ENCODE measurements at places on chromosomes 7 and 10.

GRCh38 chr10:86113501-86113900 lies 253.1 kb downstream of the GRID1 start:
- DNase-seq, result no peak

DNA sequence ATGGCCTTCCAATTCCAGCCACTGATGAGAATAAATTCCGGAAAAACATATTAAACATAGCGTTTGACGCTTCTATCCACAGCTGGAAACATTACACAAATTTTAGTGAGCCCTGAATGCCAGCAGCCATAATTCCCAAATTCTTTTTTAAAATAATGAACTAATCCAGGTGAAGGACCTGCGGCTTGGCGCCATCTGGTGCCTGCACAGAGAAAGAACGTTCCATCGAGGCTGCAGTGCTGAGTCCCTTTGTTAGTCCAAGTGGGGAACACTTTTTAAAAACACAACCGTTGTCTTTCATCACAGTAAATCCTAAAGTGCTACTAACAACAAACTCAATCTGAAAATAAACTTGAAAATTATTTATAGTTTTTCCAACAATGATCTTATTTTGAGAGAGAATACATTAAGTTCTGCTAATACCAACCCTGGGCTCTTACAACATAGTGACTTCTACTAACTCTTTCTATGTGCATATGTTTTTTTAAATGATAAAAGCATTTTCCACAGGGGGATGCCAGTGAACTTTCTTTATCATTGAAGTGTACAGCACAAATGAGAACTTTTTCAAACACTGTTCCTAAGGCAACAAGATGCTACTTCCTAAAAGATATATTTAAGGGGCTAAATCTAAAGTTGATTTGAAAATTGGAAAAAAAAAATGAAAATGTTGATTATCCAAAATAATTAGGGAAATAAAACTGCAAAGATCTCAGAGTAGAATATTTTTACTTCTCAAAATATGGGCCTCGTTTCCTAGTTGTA lies 166.9 kb upstream of the RNF32 start:
- DNase-seq, result peak; percentile 43

DNA sequence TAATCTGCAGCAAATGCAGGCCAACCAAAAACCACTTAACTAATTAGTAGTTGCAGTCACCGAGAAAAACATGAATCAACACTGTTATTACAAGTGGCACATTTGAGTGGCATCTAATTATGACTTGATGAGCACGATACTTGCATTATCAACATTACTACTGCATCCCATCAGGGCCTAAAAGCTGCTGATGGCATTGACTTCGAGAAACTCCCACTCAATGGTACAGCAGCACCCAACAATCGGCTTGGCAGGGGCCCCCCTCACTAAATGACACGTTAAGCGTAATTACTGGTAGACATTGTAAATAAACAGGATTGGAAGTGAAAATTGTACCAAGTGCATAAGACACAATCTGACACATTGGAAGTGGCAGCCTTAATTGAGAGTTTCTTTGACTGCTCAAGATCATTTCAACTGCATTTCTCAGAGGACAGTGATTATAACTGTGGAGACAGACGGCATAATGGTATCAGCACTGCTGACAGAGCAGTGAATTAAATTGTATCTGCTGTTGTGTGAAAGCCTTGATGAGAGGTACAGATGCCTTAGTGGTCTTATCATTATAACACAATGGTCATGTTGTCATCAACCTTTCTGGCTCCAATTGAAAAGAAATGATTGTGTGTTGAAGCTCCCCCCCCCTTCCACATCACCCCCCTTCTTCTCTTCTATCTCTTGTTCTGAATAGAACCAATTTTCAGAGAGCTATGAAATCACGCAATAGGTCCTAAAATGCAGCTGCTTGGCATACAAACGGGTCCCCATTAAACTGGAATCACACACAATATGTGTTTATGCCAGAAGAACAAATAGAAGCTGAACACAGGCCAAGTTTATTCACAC lies 43.4 kb downstream of the SHTN1 start:
- no peak for DNase-seq

DNA sequence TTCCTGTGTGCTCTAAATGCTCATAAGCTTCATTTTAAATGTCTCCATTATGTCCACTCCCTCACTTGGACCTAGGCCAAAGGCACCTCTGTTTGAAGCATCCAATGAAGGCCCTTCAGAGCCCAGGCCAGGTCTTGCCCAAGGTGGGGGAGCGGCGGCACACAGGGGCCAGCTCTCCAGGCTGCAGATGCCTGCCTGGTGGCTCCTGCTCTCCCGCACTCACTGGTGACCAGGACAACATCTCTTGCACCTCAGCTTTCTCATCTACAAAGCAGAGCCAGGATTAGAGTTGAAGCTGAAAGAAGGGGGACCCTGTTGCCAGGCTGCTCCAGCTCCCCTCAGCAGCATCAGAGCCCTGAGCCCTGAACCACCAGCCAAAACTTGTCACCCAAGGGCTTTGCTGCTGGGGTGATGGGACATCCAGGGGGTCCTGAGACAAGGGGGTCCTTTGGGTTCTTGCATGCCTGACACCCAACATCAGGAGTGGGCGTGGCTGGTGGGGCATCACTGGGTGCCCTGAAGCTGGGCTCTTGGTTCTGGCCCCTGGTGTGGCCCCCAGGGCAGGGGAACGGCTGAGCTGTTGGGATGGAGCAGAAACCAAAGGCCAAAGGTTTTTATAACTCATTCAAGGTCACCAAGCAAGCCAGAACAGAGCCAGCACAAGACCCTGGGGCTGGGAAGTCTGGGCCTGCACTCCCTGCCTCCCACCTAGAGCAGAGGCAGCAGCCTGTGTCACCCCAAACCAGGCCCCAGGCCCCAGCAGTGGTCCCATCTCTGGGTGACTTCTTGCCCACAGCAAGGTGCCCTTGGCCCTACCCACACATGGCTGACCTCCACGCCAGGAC lies 1.2 kb downstream of the NACAD start:
- DNase-seq, result no peak

- DNase-seq, result no peak
Observed at GRCh38 chr7:131104596-131105293, 222.9 kb upstream of the MKLN1 start.

GRCh38 chr7:46990761-46991160 lies 591.1 kb downstream of the TNS3 start:
- no peak for DNase-seq

DNA sequence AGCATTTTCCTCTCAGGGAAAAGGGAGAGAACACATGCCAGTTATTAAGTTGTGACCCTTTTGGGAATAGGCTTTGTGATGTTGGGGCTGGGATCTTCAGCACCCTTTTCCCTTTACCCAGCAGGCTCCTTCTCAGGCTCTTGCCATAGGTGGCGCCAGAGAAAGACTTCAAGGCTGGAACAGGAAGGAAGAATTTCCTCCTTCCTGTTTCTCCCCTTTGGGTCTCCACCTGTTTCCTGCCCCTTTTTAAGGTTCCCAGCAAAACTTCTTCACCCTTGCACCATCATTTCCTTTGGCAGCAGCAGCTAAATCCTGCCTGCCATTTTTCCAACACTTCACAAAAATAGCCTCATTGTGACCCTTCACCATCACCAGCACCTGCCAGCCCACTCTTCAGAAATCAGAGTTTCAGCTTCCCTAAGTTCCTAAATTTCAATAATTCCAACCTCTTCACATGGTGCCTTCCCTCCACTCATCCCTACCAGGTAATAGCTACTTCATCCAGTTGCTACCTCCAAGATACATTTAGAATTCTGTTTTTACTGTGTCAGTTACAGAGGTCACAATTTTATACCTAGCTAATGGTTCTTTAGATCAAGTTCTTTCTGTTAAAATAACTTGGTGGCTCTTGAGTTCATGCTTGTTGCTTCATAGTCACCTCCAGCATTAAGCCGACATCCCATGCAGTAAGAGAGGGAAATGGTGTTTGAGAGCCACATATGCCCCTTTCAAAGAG lies 22.4 kb upstream of the FOXK1 start:
- DNase-seq, result peak; percentile 4

GRCh38 chr10:92855560-92855959 lies 7.2 kb downstream of the EXOC6 start:
- DNase-seq, result no peak

- DNase-seq, result no peak
Observed at GRCh38 chr7:117800406-117800805, 72.8 kb downstream of the CTTNBP2 start.

DNA sequence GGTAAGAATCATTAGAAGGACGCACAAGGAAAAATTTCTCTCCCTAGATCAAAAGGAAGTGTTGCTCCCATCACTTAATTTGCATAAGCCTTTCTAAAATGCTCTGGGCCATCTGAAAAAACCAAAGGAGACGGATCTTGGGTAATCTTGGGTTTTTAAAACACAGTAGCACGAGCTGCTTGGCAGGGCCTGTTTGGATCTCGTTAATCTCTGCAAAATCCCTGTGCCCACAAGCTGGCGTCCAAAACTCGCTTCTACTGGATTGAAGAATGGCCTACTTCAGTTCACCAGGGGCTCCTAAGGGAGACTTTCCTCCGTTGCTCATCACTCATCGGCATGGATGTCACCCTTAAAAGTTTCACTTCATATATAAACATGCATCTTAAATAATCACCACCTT lies 128.6 kb downstream of the RNF216 start:
- no peak for DNase-seq

DNA sequence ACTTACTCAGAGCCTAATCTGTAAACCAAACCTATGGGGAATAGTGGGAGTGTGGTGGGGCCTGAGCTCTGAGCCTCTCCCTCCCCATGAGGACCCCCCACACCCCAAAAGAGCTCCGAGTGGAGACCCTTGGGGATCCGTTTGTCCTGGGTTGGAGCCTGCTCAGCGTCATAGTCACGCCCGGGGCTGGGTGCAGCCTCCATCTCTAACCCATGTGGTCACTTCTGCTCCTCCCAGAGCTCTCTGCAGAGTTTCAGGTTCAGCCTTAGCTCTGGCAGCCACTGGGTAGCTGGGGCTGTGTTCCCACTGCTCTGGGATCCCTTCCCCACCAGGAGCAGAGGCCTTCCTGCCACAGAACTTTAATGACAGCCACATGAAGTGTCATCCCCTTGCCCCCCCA lies 25.9 kb downstream of the PFKFB3 start:
- no peak for DNase-seq

DNA sequence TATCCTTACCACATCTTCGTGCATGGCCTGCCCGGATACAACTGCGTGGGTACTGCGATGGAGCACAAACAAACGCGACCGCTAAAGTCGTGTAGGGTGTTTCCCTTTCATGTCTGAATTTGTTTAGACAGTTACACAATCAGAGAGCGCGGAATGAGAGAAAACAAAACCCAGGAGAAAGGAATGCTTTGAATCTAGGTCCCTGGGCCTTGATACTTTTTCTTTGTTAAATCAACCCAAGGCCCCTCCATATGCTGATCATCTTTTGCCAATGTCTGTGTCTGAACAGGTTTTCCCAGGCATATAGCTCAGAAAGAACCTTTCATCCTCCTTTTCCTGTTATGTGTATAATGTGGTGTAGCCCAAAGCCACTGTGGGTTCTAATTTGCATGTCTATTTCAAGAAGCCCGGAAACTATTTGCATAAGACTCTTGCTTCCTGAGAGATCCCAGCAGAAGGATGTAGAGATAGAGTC lies 145.8 kb downstream of the FRMD4A start:
- DNase-seq, result no peak

- no peak for DNase-seq
Observed at GRCh38 chr10:17122726-17123661, 6.6 kb downstream of the CUBN start.

GRCh38 chr10:44261710-44262455 lies 123.0 kb downstream of the CXCL12 start:
- no peak for DNase-seq

DNA sequence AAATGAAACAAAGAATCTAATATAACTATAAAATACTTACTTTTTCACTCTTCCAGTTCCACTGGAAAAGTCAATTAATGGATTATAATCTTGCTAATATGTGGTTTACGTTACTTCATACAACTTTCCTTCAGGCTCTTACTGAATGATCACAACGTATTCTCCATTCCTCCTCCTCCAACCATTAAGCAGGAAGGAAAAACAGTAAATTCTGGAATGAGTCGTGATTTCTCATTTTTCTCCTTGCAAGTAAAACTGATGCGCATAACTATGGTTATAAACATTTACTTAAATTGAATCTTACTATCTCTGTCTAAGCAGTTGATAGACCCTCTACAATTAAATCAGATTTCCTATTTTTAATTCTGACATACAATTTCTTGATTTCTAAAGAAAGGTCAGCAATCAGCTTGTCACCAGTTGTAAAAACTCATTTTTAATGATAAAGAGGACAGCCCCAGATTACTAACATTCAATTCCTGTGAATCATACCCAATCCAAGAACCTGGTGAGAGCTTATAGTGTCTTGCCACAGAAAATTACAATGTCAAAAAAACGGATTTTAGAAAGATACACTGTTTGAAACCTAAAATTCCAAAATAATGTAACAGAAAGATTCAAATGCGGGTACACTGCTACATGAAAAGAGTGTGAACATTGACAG lies 64.3 kb downstream of the EZH2 start:
- no peak for DNase-seq

DNA sequence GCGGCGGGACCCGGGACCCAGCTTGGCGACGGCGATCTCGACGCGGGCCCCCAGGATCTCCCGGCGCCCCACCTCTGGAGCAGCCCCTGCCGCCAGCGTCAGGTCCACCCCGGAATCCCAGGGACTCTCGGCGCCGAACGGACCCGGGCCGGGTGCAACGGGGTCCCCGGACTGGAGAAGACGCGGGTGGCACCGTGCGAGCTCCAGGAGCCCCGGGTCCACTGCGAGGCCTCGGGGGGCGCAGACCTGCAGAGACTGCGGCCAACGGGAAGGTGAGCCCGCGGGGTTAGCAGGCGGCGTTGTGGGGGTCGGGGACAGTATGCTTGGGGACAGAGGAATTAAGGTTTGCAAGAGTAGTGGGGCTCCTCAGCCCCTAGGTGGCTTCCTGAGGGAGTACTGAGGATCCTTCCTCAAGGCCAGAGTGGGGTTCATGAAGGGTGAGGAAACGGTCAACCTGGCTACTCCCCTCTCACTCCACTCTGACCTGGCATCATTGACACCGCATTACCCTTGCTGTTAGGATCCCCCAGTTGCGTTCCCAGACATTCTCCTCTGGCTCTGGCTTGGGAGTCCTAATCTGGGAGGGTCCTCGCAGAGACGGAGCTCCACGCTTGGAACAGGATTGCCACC lies 353 bp downstream of the EPHB6 start:
- peak; percentile 46 for DNase-seq

DNA sequence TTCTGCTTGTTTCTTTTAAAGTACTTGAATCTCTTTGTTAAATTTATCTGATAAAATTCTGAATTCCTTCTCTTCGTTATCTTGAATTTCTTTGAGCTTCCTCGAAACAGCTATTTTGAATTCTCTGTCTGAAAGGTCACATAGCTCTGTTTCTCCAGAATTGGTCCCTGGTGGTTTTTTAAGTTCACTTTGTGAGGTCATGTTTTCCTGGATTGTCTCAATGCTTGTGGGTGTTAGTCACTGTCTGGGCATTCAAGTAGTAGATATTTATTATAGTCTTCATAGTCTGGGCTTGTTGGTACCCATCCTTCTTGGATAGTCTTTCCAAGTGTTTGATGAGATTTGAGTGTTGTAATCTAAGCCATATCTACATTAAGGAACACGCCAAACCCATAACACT lies 1060.6 kb downstream of the LRMDA start:
- DNase-seq, result no peak

- no peak for DNase-seq
Observed at GRCh38 chr7:28695300-28696295, 262.5 kb downstream of the TRIL start.

GRCh38 chr10:79404231-79404609 lies 41.2 kb downstream of the ZCCHC24 start:
- peak; percentile 99 for DNase-seq

Measured in Kasumi-1 (cell line).